AG09309 (cell line): ENCODE measurements at places on chromosomes 12 and 14.

DNA sequence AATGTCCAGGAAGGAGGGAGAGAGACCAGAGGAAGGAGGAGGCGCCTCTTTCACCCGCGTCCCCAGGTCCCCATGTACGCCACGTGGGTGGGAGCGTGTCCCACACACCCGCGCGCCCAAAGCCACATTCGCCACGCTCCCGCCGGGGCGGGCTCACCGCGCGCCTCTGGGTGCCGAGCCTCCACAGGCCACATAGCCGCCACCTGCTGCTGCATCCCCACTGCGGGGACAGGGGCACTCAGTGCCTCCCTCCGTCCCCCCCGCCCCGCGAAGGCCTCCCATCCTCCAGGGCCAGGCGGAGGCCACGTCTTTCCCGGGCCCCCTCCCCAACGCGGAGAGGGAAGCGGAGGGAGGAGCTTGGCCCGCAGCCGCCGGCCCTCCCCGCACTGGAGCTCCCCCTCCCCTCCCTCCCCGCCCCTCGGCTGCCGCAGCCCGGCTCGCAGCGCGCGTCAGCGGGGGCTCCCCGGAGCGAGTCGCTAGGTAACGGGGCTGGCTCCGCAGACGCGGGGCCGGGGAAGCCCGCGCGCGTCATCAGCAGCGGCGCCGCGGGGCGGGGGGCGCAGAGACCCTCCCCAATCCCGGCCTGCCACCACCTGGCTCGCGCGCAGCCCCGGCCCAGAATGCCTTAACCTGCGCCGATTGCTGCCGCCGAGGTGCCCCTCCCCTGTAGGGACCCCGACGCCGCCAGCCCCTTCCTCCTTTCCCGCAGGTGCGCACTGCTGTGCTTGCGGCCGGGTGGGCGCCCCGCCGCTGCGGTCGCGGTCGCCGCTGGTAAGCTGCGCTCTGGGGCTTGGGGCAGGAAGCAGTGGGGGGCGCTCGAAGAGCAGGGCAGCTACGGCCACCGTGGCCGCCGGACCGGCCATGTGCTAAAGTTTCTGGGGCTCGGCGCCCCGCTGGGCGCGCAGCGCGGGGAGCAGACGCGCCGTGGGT is 536 bp upstream of the TUNAR start:
- DNase-seq = no peak

GRCh38 chr14:95509495-95509894 is 7.0 kb downstream of the SYNE3 start:
- no peak for DNase-seq

DNA sequence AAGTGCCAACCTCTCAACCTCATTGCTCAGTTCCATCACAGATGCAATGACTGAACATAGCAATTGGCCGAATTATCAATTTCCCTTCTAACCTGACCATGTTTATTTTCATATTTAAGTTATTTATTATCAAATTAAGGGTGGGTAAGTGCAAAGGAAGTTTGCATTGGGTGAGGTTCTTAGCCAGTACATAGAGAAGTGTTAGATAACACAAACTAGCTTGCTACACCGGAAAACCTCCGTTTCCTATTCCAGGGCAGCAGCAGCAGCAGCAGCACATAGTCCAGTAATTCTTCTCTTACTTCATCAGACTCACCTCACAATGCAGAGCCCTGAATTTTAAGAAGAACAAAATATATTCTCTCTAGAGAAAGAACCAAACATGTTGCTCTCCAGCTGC is 200.5 kb upstream of the OR4E1 start:
- DNase-seq = no peak

GRCh38 chr14:50615056-50615455 is 53.0 kb downstream of the SAV1 start:
- no peak for DNase-seq

DNA sequence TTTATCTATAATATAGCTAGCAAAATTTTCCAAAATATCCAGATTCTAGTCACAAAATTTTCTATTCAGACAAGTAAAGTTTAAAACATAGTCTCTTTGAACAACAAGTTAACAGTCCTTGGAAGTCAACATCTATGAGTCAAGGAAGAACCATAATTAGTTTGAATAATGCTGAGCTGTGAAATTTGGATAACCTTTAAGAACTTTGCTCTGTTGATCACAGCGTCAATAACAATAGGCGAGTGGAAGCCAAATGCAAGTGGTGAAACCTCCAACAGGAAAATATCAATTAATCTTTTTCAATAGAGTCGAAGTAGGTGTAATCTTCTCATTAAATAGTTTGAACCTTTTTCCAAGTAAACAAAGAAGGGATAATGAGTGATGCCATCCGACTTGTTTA is 466.6 kb downstream of the FOXG1 start:
- no peak for DNase-seq

DNA sequence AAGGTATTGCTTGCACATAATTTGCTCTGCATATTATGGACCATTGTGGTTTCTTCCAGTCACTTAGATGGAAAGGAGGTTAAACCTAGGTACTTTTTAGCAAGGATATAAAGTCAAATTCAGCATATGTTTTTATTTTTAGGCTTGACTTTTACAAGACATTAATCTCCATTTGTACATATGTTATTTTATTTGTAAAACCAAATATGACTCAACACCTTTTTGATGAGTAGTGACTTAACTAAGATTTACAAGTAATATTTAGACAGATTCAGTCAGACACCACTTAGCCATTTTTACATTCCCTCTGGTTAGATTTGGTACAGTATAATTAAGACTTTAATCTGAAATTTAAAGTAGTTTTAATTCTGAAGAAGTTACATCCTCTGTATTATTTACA is 55.0 kb downstream of the BHLHE41 start:
- DNase-seq = no peak

- no peak for DNase-seq
These were observed 102.7 kb upstream of the PLEKHG7 start for GRCh38 chr12:92600052-92600451.

DNA sequence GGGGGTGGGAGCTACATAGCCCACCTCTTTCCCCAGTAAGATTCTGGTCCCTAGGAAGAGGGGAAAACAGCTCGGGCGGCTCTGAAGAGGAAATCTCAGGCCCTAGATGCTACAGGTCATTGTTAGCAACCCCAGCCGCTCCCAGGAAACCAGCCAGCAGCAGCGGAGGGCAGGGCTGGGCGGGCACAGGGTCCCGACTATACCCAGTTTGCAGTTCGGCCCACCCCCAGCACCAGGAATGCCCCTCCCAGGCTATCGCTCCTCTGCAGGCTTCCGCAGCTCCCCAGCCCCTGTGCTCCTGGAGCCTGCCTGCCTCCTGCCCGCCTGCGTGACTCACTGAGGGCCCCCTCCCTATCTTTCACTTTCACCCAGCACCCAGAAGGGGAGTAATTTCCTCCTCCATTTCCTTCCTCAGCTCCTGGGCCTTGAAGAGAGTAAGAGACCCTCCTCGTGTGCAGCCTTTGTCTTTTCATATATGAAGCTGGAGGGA is 27.2 kb upstream of the PNMA1 start:
- no peak for DNase-seq

DNA sequence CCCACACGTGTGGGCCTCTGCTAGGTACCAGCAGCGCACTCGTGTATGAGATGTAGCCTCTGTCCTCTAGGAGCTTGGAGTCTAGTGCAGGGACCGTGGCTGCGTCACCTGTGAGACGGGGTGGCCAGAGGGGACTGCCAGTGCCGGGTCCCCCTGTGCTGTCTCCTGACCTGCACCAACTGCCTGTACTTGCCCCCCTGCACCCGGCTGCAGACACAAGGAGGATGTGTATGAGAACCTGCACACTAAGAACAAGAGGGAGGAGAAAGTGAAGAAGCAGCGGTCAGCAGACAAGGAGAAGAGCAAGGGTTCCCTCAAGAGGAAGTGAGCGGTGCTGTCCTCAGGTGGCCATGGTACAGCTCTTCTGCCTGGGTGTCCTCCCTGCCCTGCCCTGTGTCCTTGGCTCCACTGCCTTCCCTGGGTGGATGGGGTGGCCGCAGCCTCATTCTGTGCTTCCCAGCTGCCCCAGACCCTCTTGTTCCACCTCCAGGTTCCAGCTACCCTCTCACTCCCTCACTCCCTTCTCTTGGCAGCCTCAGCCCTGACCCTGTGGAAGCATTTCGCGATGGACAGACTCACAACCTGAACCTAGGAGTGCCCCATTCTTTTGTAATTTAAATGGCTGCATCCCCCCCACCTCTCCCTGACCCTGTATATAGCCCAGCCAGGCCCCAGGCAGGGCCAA is 9.6 kb downstream of the PTPN6 start:
- DNase-seq = no peak

DNA sequence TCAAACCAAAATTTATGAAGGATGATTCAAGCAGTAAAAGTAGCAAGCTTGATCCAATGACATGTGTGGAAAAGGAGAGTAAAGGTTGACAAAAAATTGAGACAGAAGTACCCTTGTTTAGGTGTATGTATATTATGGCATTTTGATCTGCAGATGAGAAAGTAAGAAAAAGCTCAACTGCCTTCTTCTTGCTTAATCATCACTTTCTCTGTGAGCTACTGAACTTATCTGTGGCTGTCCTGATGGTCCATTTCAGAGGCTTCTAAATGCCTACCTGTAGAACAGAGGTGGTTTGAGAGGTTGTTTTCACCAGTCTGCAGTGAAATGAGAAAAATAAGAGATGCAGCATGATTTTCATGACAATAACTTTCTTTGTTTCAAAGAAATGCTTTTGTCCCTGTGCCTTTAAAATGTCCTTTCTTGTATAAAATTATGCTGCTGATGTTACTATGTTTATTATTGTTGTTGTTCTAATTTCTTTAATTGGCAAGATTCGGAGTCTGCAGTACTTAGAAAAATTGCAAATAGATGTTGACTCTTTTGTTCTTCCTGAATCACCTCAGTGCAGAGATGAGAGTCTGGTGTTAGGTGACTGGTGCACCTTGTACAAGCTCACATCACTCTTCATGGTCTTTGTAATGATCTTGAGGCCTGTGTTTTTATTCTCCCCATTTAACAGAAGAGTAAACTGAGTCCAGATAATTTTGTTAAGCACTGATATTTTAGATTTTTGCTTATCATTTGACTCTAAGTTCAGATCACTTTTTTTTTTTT is 821.9 kb downstream of the VRK1 start:
- DNase-seq = no peak

- DNase-seq = no peak
These were observed 790 bp downstream of the NEDD1 start for GRCh38 chr12:96907671-96908422.

DNA sequence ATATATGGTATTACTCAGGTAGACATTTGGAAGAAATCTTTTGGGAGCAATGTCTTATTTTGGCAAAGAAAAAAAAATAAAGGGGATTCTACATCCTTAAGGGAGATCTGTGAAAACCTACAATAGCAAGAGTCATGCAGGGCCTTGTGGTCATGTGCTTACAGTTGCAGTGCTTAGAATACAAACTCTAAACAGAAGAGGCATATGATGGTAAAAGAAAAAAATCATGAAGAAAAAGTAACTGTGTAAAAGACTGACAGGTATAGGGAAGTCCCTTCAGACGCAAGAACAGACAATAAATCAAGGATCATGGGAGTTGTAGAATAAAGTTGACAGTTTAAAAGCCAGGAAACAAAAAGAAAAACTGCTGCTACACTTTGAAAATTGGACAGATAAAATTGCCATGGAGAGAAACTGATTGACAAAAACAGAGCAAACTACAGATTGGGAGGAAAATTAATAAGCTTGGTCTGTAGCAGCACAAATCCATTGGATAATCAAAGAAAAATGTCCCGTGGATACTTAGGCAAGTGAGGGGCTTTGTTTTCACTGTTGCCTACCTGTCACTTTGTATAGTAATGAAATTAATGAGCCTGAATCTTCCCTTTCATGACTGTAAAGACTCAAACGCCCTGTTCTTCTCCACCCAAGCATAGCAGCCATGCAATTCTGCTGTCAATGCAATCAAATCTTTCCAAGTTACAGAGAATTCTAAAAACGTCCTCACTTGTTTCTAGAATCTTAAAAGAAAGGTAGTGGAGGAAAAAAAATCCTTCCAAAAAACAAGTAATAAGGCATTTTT is 402.0 kb downstream of the SYT1 start:
- DNase-seq = no peak

- no peak for DNase-seq
These were observed 65.3 kb downstream of the SUSD6 start for GRCh38 chr14:69676723-69677122.

DNA sequence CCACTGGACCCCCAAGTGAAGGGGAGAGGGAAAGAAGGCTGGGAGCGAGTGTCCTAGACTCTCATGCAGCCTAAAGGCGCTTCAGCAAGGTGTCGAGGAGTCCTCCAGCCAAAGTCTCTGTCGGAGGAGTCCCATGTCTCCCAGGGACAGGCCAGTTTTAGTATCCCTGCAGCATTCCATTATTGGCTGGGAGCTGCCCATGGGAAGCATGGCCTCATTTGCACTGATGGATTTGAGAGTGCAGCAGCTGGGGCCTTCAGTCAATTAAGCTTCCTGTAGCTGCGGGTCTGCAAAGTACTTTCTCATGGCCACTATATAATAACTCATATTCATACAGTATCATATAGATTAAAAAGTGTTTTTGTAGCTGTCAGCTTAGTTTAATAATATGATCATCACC is 12.4 kb upstream of the RPH3A start:
- no peak for DNase-seq

DNA sequence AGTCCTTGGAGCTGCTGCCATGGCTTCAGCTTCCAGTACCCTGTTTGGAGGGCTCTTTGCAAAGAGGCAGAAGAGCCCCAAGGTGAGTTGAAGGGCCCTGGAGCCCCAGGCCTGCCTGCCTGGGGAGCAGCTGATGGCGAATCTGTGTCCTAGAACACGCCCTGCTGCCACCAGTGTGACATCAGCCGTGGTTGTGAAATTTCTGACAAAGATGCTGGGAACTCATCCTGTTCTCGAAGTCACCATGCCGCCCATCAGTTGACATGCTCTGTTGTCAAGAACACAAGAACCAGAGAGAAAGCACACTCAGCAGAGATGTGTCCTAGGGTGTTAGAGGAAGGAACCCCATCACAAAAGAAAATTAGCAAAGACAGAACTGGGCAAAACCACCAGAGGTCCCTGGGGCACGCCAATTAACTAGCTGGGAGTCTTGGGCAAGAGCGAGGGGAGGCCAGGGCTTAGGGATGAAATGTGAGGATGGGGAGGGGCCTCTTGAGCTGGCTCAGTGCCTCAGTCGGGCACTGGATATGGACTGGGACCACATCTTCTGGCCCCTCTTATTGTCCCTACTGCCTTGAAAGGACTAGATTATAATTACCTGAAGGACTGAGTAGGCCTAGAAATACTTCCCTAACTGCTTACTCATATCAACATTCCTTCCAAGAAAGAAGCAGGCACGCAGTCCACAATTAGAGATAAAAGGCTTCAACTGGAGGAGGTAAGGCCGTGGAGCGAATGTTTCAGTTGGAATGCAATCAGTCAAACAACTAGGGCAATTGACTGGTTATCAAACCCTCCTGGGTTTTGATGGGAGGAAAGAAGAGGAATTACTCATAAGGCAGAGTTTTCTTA is 163.1 kb downstream of the CACNA1C start:
- DNase-seq = no peak

DNA sequence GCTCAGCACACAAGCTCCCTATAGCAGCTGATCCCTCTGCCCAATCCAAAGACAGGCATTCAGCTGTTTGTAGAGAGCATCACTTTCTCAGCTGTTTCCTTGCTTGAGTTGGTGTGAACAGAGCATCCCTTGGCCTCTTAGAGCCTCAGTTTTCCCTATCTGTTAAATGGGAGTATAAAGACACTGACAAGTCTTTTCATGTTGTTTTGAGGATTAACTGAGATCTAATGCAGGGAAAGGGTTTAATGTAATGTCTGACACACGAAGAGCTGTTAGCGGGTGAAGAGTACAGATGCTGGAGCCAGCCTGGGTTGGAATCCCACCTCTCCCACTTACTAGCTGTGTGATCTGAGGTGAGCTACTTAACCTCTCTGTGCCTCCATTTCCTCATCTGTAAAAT is 149.5 kb downstream of the PHETA1 start:
- no peak for DNase-seq
